Stromal cell of bone marrow (primary cell): ENCODE measurements at places on chromosomes 3 and 15.

- DNase-seq, result no peak
These were observed 276.6 kb upstream of the LRTM1 start for GRCh38 chr3:55204417-55204816.

- DNase-seq, result no peak
These were observed 16.5 kb upstream of the PLXND1 start for GRCh38 chr3:129622933-129623332.

GRCh38 chr3:50453907-50454306, 49.5 kb downstream of the CACNA2D2 start:
- no peak for DNase-seq

- no peak for DNase-seq
These were observed 543.0 kb upstream of the KCNMB2 start for GRCh38 chr3:177992993-177993970.

DNA sequence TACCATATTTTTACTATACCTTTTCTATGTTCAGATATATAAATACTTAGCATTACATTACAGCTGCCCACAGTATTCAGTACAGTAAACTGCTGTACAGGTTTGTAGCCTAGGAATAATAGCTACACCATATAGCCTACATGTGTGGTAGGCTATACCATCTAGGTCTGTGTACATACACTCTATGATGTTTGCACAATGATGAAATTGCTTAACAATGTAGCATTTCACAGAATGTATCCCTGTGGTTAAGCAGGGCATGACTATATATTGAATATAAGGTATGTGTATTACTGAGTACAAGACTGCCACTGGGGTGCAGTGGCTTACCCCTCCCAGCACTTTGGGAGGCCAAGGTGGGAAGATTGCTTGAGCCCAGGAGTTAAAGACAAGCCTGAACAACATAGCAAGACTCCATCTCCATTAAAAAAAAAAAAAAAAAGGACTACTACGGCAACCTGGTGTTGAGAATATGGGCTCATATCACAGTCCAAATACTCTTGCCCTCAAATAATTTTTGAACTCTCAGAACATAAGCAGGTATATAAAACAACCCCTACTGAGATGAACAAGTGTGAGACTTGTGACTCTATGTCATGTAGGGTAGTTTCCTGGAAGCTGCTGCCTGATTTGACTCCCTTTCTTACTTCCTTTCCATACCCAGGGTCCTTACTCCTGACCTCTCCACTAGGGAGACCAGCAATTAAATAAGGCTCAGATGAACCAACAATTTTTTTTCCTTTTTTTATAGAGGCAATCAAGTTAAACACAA, 4.8 kb downstream of the PPP1R14D start:
- DNase-seq, result no peak

- no peak for DNase-seq
These were observed 6.8 kb downstream of the CSK start for GRCh38 chr15:74788683-74789151.

DNA sequence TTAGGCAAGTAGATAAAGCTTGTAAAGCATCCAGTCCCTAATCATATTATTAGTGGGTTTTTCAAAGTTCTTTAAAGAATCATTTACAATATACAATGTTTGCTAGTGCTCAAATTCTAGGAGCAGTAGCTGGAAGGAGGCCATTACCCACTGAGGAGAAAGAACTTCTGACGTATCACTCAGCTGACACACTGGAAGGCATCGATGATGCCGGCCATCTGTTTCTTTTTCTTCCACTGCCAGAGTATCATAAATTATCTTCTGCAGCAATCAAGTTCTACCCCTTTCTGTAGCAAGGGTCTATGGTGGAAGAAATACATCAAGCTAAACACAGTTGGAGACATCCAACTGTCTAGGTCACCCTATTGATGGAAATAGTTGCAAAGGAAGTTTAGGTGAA, 243.2 kb upstream of the LRRN1 start:
- no peak for DNase-seq

DNA sequence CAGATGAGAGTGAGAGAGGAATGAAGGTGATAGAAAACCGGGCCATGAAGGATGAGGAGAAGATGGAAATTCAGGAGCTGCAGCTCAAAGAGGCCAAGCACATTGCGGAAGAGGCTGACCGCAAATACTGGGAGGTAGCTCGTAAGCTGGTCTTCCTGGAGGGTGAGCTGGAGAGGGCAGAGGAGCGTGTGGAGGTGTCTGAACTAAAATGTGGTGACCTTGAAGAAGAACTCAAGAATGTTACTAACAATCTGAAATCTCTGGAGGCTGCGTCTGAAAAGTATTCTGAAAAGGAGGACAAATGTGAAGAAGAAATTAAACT, 88.9 kb downstream of the EOMES start:
- peak; percentile 33 for DNase-seq
